Neural progenitor cell (in vitro differentiated cells): ENCODE measurements at places on chromosomes 4 and X.

DNA sequence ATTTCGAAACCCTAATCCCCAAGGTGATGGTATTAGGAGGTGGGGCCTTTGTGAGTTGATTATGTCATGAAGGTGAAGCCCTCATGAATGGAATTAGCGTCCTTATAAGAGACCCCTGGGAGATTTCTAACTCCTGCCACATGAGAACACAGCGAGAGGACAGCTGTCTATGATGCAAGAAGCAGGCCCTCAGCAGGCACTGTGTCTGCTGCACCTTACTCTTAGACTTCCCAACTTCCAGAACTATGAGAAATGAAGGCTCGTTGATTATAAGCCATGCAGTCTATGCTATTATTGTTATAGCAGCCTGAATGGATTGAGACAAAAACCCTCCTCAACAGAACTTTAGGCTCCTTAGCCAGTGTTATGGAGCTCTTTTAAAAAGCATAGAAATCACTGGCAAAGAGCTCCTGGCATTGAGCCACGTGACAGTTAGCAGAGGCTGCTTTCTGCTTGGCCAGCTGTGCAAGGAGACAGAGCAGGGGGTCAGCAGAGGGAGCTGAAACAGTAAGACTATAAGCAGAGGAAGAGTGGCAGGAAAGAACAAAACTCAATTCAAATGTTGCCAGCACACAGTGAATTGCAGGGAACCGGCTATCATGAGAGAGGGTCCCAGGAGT is 219.2 kb upstream of the FAT1 start:
- DNase-seq: peak; percentile 42

- DNase-seq: no peak
Measured at GRCh38 chr4:26150948-26151347, 169.9 kb upstream of the RBPJ start.

GRCh38 chr4:106277140-106277675 is 38.8 kb downstream of the TBCK start:
- no peak for DNase-seq

- DNase-seq: no peak
Measured at GRCh38 chr4:26083987-26084386, 170.0 kb downstream of the SMIM20 start.

GRCh38 chrX:31092970-31093638 is 21.3 kb upstream of the FTHL17 start:
- DNase-seq: no peak

DNA sequence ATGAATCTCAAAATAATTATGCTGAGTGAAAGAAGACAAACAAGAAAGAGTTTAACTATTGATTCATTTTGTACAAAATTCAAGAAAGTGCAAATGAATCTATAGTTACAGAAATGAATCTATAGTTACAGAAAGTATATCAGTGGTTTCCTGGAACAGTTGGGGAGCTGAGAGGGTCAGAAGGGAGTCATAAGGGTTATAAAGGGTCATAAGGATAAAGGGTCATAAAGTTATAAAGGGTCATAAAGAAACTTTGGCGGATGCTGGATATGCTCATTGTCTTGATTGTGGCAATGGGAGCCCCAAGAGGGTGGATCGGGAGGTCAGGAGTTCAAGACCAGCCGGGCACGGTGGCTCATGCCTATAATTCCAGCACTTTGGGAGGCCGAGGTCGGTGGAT is 26.0 kb upstream of the INTS6L start:
- DNase-seq: no peak
